ENCODE measurements at places on chromosomes 16 and 17.

GRCh38 chr17:56808503-56808902 is 25.2 kb downstream of the C17orf67 start:
- DNase-seq: no peak

- no peak for DNase-seq
These were observed 37.2 kb upstream of the BCO1 start for GRCh38 chr16:81201267-81201666.

DNA sequence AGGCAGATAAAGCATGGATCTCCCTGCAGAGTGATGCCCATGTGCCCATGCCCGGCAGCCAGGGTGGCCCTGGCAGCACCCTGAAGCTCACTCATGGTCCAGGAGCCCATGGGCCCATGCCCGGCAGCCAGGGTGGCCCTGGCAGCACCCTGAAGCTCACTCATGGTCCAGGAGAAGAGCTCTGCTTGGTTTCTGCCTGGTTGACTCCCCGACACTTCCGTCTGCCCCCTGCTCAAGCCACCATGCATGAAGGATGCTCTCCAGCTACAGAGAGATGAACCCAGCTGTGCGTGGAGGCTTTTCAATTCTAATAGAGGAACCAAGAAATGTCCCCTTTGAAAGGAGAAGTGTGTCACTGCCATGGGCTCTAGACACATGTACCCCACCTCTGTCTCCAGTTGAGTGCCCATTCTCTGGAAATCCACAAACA is 8.7 kb downstream of the CCL17 start:
- no peak for DNase-seq

DNA sequence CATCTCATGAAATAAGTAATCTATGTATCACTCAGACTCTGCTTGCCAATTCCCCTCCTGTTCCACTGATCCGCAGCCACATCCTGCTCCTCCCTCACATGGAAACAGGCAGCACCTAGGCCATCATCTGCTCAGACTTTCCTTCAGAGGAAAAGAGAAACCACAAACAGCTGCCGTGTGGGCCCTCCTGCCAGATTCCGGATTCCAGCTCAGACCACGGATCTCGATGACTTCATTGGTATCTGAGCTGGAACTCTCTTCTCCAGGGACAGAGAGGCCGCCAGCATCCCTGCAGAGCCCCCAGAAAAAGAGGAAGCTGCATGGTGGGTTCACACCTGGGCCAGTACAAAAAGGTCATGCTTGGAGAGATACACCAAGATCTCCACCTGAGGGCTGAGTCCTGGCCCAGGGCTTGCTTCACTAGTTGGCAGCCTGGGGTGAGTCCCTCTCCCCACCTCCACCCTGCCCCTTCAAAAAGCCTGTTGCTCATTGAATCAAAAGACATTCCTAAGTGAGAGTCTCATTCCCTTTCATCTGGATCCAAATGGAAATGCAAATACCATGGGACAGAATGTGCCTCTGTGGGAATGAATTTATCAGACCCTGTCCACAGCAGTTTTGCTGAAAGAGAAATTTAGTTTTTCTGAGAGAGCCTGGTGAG is 47.2 kb downstream of the HOXB1 start:
- no peak for DNase-seq

GRCh38 chr17:41444186-41444585 is 3.4 kb upstream of the KRT38 start:
- no peak for DNase-seq

GRCh38 chr17:37766971-37767370 is 22.1 kb upstream of the HNF1B start:
- no peak for DNase-seq

- DNase-seq: no peak
These were observed 81.3 kb upstream of the PLCG2 start for GRCh38 chr16:81697616-81698309.

DNA sequence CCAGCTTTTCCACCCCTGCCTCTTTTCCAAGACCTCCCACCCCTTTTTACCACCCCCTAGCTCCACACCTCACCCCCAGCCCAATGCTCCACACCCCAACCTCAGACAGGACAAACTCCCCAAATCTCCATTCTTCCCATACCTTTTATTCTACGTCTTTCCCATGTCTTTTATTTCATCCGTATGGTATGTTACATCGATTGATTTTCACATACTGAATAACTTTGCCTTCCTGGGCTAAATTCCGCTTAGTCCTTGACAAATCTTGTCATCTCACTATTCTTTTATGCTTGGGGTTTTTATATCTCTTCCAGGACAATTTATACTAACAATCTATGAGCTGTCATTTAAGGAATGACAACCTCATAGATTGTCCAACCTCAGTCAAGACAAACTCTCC is 46.4 kb downstream of the PITPNM3 start:
- DNase-seq: no peak

GRCh38 chr17:65062171-65062915 is 5.8 kb upstream of the GNA13 start:
- no peak for DNase-seq

GRCh38 chr17:59884861-59885260 is 7.9 kb downstream of the TUBD1 start:
- no peak for DNase-seq

GRCh38 chr16:84048270-84048669 is 5.7 kb upstream of the SLC38A8 start:
- DNase-seq: peak; percentile 8

DNA sequence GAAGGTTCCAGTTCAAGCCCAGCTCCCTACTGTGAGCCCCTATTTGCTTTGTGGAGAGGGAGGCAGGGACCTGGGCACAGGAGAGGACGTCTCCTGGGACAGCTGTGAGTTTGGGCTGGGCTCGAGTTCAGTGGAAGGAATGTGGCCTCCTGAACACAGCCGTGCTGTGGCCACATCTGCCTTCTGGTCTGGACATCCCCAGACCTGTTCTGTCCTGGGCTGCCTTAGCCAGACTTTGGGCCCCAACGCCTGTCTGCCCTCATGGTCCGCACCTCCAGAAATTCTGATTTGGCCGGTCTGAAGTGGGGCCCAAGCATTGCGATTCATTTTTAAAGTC is 60.4 kb upstream of the LGALS9 start:
- no peak for DNase-seq

- no peak for DNase-seq
These were observed 23.9 kb downstream of the SNX20 start for GRCh38 chr16:50657241-50657640.

DNA sequence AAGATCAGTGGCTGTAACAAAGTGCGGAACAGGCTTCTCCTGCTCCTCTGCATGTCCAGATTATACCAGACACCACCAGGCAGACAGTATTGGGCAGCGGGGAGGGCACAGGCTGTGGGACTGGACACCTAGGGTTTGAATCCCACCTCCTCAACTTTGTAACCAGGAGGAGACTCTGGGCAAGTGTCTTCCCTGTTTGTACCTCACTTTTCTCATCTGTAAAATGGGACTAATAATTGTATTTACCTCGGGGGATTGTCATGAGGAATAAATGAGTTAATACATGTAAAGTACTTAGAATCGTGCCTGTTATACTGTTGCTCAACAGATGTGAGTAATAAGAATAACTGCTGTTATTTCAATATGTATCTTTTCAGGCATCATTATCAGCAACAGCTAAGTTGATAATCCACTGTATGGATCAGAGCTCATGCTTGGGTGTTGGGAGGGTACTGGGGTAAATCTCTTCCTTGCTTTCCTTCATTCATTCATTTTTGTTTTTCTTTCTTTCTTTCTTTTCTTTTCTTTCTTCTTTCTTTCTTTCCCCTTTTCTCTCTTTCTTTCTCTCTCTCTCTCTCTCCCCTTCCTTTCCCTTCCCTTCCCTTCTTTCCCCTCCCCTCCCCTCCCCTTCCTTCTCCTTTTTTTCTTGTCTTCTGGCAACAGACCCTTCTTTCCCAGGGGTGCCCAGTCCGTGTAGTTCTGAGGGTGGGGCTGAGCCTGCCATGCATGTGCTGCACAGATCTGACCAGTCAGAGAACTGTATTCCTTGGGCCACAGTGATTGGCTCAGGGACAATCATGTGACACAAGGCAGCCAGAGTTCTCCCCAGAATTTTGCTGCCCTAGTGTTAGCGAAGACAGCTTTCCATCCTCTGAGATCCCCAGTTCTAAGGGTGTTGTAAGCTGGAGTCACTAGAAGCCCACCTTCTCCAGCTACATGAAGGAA is 25.3 kb upstream of the BRD7 start:
- DNase-seq: no peak

DNA sequence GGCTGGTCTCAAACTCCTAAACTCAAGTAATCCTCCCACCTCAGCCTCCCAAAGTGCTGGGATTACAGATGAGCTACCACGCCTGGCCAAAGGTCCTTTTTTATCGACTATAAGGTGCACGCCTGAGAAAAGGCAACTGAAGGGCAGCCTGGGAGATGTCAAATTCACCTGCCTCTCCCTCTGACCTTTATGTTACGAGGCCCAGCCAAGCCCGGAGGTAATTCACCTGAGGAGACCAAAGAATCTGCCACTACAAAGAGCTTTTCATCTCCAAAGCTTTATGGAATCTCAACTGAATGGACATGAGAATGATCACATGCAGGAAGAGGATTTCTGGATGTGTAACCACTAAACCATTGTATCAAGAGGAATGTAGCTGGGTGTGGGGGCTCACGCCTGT is 37.2 kb downstream of the LYRM1 start:
- no peak for DNase-seq

- no peak for DNase-seq
These were observed 60.1 kb upstream of the CNEP1R1 start for GRCh38 chr16:49964973-49965372.

DNA sequence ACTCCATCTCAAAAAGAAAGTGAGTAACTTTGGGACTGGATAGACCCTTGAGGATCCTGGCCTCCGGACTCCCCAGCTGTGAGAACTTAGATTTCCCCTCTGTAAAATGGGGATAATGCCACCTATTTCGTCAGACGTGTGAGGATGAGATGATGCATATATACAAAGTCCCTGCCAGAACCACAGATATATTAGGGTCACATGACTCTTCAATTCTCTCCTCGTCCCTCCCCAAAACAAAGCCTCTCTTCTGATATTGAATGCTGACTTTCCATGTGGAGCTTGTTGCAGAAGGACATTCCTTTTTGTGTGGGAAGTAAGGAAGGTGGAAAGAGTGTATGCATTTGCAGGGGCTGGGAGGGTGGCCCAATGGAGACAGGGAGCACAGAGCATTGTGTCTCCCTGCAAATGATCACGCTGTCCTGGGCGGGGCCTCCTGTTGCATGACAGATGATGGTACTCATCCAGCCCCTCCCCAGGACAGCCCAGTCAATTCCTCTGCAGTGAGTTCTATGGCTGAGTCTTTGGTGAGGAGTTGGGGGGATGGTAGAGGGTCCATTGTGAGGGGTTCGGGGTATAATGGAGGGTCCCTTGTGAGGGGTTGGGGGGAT is 35.1 kb upstream of the MGAT5B start:
- no peak for DNase-seq

DNA sequence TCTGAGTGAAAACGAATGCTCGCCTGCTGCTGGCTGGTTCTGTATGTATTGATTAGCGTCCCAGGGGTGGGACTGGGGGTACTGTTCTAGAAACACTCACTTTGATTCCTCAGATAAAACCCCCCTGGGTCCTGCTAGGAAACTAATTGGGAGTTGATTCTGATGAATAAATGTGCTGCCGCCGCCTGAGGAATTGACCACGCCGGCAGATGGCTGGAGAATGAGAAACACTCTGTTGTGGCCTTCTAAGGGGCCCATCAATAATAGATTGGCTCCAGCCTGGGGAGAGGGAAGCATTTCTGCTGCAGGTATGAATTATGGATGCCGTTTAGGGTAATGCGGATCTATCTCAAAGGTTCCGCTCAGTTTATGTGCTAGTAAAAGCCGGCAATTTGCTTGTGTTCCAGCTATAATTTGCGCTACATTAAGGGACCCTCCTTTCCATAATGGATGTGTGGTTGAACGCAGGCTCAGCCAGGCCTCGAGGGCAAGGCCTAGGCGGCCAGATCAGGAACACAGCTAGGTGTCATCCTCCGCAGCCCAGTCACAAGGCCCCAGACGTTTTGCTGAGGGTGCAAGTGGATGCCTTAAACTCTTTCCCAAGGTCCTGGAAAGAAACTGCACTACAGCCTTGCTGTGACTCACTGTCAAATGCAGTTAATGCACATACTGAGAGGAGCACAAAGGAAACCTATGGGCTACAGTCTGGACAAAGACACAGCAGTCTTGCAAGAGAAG is 132.2 kb upstream of the HS3ST2 start:
- DNase-seq: no peak

DNA sequence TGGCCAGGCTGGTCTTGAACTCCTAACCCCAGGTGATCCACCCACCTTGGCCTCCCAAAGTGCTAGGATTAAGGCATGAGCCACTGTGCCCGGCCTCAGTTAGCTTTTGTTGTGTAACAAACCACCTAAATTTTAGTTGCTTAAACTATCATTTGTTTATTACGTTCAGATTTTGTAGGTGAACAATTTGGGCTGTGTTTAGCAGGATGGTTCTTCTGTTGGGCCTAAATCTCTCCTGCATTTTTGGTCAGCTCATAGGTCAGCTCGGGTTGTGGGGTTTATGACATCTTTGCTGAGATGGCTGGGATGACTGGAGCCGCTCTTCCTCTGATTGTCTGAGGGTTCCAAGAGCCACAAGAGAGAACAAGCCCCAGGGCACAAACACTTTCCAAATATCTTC is 21.1 kb upstream of the NLRP1 start:
- DNase-seq: no peak

- DNase-seq: no peak
These were observed 27.8 kb downstream of the USP36 start for GRCh38 chr17:78812855-78813254.

DNA sequence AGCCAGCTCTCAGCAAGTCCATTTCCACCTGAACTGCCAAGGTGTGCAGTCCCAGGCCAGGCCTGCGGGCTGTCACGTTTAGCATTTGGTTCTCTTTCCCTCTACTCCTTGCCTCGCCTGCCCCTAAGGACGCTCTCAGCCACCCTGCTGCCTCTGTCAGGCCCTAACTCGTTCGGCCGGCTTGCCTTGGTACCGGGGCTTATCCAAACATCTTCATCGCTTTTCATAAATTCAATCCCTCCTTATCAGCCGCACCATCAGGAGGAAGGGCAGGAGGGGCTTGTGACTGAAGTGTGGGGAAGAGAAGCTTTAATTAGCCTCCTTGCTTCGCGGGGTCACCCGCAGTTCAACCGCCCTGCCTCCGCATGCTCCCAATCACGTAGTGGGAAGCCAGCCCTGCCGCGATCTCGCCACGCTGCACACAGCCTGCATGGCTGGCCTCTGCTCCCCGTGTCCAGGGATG is 231.1 kb downstream of the SOX9 start:
- no peak for DNase-seq

DNA sequence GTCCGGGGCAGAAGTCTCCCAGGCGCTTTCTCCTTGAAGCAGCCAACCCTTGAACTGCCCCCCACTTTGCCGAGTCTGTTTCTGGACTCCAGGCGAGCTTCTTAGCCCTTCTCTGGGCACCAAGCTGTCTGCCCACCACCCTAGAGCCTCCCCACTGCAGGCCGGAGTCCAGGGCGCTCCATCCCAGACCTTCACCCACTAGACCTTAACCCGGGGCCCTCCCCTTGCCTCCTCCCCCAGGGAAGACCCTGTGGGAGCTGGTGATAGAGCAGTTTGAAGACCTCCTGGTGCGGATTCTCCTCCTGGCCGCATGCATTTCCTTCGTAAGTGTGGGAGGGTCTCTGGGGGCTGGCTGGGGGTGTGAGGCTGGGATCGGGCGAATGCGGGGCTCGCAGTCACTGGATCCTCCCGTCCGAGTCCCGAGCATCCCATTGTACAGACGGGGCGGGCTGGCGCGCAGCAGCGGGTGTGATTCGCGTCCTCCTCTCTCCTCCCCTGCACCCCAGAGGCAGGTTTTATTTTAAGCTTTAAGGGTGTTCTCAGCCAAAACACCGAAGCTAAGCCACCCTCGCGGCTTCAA is 1.1 kb downstream of the ATP2A1 start:
- DNase-seq: no peak

GRCh38 chr17:17140590-17140980 is 65.5 kb downstream of the PLD6 start:
- DNase-seq: no peak

- no peak for DNase-seq
These were observed 118.1 kb upstream of the SHISA6 start for GRCh38 chr17:11122908-11123307.

Measured in NCI-H2081 (cell line).